AG08396 (cell line): ENCODE measurements at places on chromosomes 1 and 21.

DNA sequence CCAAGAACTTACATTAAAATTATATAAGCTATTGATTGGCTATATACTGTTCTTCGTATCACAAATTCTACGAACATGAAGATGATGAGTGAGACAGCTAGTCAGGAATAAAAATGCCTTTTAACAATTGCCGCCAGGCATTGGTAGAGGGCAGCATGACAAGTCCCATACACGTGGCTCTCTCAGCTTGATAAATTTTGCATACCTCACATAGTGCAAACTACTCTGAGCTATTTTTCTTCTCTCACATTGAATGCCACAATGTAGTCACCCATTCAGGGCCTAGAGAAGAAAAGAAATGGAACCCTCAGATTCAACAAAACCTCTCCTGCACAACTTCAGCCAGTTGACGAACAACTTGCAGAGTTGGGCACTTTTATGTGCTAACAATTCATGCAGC, 27.0 kb upstream of the FMO2 start:
- DNase-seq, result no peak

DNA sequence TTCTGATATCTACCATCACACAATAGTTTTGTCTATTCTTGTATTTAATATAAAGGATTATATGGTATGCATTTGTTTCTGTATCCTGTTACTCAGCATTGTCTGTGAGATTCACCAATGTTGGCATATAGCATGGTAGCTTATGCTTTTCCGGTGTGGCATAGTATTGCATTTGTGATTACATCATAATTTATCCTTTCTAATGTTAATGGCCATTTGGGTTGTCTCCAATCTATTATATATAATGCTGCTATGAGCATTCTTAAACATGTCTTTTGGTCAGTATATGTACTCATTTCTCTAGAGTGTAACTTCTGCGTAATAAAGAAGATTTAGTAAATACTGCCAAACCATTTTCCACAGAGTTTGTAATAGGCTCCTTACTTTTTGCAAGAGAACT, 40.9 kb upstream of the GFI1 start:
- DNase-seq, result no peak

DNA sequence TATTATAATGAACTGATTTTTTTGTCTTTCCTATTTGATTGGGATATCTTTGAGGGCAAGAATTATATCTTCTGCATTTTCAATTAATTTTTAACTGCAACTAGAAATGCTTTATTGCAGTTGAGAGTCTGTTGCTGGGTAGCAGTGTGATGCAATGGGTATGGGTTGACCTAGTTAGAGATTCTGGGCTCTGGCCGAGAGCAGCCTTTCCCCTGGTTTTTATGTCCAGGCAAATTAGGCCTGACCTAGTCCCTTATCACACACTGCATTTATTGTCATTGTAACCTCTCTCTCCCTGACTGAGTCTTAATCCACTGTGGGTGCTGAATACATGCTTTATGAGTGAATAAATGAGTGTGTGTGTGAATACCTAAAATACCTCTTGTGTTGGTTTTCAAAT, 206.4 kb upstream of the PTGFR start:
- DNase-seq, result no peak

DNA sequence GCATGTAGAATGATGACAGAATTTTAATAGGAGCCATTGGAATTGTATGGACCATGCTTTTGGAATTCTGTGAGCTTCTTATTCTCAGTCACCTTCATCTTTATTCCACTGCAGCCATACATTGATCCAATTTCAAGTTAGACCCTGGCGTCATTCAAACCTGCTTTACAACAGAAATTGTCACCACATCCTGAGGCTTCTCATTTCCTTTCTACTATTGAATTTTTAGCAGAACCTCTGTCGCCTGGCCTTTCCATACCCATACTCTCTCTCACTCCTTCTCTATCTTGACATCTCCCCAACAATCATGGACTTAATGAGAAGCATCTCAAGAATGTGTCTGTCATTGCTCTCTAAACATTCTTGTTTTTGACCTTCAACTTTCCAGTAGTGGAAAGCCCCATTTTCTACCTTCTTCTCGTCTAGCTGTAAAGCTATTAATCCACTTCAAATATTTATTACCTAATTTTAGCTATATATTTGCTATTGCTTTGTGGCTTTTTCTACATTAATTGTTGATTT, 74.1 kb downstream of the CRB1 start:
- DNase-seq, result no peak

DNA sequence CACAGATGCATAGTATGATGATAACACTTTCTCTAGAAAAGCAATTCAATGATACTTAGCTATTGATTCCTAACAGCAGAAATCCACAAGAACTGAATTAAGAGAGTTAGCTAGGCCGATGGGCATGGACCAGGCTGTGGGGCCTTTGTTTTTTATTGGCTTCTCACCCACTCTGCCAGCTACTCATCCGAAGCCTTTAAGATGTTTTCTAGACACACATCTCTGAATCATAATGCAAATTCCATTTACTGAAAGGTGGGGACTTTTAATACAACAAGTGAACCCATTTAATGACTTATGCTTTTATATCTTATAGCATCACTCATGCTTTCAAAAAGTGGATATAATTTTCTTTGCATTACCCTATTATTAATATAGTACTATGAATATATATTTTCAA, 170.2 kb downstream of the RUNX1 start:
- DNase-seq, result no peak

DNA sequence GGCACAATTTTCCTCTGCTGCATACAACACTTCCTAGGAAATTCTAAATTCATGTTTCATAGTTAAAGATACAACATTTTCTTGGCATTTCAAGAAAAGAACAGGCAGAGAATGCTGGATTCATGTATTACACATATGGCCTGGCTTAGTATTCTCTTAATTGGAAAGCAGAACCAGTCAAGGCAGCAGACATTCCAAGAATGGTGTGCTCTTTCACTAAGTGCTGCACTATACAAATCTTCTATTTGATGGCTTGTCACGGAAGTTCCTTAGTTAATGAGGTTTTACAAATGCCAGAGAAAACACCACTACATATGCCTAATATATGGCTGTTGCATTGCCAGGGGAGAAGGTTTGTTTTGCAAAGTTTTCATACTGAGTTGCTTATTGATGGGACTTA, 80.8 kb upstream of the DYNLT5 start:
- DNase-seq, result no peak

- DNase-seq, result no peak
These were observed 254.1 kb downstream of the TRABD2B start for GRCh38 chr1:47742890-47743760.

DNA sequence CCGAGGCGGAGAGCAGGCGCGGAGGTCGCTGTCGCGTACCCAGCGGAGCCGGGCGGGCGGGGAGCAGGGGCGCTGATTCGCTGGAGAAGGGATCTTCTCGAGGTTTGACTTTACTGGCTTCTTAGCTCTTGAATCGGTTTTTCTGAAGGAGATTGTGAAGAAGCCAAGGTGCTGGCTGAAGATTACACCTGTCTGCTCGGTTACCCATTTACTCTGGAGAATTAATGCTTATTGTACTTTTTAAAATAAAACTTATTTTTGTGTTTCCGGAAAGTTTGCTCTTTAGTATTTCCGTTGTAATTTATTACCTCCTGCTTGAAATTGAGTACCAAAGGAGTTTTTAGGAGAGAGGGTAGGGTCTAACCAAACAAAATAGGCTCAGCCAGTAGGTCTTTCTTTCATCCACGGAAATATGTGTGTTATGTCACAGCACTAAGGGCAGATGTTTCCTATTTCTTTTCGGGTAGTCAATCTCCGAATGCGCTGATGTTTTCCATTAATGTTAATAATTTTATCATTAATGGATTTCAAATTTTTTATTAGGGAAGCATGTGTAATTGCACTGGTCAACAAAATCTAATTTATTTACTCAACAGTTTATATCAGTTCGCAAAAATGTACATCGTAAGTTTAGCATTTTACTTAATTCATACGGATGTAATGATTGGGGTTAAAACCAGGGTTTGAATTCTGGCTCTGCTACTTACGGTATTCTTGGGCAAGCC, 510 bp upstream of the GNG5 start:
- DNase-seq, result no peak

DNA sequence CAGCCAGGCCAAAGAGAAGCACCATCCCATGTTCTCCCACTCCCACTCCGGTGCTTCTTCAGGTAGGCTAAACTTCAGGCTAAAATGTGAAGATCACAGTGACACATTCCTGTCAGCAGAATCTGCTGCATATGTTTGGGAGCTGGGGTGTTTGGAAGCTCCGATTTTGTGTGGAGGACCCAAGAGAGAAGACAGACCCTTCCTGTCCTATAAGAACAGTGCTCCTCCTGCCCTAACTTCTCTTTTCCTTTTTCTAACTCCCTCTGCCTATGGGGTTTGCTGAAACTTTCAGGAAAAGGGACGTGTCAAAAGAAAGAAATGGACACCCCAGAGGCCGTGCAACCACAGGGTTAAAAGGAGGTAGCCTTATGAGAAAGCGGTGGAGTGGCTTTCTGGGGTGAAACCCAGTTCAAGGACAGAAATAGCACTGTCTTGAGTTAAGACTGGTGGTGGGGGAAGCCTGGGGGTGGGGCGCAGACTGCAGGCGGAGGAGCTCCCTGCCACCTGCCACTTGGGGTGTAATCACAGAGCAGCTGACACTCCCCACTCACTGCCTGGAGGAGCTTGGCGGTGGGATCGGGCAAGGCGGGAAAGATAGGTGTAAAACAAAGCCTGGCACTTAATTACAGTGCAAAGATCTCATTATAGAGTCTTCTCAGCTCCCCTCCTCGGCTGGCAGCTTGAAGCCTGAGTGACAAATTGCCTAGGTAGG, 645 bp upstream of the TLR5 start:
- DNase-seq, result no peak

DNA sequence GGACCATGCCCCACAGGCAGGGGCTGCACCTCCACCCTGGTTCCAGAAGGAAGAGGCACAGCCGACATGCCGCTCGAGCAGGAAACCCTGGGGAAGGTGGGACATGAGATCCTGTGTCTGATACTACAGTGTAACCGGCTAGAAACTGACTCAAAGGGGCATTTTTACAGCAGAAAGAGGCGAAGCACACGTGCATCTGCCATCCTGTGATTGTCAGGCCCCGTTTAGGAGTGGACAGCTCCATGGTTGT, 62.7 kb downstream of the SIK1 start:
- no peak for DNase-seq

DNA sequence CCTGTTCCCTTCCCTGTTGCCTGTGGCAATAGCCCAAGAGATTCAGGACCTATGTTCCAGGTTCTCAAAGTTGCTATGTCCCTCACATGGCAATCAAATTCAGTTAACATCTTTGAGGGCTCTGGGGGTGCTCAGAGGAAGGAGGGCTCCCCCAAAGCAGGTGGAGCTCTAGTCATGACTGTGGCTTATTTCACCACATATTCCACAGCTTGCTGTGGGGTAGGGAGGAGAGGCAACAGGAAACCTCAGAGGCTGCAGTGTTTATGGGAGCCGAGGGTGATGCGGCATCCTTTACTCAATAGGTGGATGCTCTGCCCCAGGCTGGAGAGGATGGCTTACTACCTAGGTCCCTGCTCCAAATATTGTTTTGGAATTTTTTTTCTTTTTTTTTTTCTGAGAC, 1.2 kb upstream of the MKNK1 start:
- no peak for DNase-seq
